ENCODE measurements at places on chromosomes 7 and 10.

DNA sequence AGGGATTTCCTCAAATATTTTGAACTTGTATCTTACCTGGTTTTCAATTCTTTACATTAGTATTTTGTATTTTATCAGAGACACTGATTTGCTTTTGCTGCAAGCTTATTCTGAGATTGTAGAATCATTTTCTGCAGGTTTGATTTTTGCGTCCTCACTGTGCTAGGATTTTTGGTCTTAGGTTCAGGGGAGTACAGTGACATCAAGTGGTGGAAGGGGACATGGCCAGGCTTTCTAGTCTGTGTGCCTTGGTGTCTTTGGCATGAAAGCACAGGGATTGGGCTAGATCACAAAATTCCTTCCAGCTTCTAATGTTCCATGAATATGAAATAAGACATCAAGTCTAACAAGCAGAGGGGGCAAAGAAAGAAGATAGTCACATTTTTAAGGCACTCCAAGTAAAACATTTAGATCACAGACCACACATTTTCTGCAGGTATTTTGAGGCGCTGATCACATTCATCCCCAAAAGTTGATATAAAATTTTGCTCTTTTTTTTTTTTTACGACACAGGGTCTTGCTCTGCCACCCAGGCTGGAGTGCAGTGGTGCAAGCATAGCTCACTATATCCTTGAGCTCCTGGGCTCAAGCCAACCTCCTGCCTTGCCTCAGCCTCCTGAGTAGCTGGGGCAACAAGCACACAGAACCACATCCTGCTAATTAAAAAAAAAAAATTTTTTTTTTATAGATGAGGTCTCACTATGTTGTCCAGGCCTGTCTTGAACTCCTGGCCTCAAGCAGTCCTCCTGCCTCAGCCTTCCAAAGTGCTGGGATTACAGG is 124.4 kb downstream of the PON1 start:
- peak; percentile 89 for DNase-seq

DNA sequence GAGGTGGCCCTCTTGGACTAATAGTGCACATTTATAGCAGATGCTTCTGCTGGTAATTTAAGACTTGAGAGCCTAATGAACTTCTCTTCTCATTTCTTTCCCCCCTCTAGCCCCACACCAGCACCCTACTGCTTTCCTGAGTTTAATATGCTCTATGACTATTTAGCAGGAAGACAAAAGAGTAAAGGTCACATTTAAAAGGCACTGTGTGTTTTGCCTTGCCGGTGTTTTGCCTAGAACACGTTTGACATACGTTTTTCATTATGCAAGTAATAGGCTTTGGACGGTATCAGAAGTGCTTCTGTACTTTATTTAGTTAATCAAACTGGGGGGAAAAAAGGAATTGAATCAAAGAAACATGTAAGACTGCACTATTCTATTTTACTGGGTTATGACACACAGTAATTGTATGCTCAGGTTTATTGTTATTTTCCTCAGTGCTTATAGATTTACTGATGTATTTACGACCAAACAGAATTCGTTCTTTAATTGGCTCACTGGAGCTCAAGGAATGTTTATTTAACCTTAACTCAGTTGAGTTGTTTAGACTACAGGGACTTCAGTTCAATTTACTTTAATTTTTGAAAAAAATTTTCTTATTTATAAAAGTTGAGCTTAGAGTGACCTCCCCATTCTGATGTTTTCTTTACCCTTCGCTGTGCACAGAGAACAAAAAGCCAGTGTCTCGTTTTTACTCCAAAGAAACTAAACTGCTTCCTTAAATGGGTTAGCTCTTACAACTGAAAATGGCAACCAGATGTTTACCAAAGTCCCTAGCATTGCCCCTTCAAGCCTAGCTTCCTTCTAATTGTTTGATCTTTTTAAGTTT is 35.4 kb downstream of the CPED1 start:
- DNase-seq = no peak

DNA sequence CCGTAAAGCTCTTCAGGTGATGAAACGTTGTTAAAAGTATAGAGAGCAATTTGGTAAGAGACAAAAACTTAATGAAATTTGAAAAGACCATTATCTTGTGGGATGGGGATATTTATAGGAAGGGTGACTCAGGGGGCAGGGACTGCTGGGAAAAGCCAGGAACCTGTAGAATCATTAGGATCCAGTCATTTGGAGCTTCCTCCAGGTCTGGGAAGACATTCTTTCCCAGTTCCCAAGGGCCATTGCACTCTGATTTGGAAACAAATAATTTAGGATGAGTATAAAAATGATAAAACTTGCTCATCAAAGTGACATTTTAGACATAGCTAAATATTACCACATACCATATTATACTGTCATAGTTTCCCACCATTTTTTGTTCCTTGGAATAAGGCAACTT is 143.9 kb downstream of the PFKFB3 start:
- no peak for DNase-seq

- DNase-seq = no peak
Observed at GRCh38 chr7:35718047-35718446, 23.1 kb upstream of the HERPUD2 start.

- DNase-seq = no peak
Observed at GRCh38 chr10:35795131-35795824, 153.2 kb upstream of the FZD8 start.
